Immature natural killer cell (primary cell): ENCODE measurements at places on chromosomes 11 and 22.

- no peak for DNase-seq
Measured at GRCh38 chr11:33574331-33574730, 126.3 kb downstream of the C11orf91 start.

GRCh38 chr11:61694602-61694939, 14.4 kb downstream of the DAGLA start:
- no peak for DNase-seq

DNA sequence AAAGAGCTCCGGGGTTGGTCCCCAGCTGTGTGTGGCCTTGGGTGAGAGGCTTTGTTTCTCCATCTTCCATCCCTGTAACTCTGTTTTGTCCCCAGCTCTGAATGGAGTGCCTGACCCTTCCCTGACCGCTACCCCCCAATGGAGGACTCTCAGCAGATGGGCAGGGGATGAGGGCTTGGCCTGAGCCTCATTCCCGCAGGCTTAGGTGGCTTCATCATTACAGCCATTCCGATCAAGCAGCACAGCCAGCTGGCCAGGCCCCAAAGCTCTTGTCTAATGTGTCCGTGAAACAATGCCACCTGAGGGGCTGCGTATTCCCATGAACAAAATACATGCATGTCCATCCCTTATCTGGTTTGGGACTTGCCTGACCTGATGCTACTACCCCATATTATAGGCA, 3.9 kb upstream of the CDC42EP2 start:
- no peak for DNase-seq

DNA sequence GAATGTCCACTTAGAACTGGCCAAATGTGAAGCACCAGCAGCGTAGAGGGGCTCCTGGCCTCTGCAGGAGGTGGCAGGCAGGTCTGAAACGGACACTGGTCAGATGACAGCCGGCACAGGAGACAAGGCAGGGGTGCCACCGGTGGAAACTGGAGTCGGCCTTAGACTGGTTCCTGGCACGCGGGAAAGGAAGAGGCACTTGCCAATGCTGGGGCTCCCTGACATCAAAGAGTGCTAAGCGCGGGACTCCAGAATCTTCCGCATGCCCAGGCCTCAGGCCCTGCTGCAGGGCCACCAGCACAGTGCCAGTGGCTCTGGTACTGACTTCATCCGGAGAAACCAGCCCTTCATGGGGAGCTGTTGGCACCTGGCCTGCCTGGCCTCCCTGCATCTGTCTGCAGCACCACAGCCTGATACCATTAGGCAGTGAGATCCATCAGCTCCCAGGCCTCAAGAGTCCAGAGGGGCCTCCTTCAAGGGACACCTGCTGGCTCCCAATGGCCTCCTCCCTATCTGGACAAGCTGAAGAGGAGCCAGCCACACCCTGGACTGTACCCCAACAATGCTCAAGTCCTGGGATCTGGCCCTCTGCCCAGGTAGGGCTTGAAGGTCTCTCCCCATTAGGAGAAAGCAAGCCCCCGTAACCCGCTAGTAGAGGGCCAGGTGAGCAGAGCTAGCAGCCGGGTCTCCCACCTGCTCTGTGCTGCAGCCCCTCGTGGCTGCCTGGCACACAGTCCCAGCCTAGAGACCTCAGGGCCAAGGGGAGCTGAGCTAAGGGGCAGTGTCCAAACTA, 29.7 kb upstream of the GNB1L start:
- DNase-seq = no peak

- no peak for DNase-seq
Measured at GRCh38 chr22:50139843-50140415, 30.6 kb upstream of the PANX2 start.

DNA sequence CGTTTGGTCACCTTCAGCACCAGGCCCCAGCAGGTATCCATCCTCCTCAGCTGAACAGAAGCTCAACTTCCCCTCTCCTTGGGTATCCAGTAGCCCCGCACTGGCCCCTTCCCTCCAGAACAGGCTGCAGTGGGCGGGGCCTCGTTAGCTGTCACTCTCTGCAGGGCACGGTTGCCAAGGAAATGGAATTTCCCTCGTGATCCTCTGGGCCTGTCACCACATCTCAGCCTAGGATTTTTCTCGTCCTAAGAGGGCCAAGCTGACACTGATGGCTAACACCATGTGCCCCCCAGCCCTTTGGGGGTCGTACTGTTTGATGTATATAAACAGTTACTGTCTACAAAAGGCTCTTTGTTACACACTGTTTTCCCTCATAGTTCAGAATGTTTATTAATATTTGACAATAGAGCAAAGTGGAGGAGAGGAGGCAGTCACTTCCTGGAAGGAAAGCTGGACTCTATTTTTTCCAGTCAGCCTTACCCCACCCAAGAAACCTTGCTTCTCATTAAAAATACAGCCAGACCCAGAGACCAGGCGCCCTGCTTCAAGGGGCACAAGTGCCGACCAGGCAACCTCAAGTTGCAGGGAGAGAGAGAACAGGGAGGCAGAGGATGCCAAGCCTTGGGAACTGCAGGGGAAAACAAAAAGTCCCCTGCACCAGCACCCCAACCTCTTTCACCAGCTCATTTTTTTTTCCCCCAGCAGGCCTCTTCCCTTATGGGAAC, 44.5 kb downstream of the FEZ1 start:
- DNase-seq = no peak

GRCh38 chr11:2451916-2452315, 7.1 kb downstream of the KCNQ1 start:
- no peak for DNase-seq

- no peak for DNase-seq
Measured at GRCh38 chr11:126384449-126385070, 29.1 kb downstream of the ST3GAL4 start.

DNA sequence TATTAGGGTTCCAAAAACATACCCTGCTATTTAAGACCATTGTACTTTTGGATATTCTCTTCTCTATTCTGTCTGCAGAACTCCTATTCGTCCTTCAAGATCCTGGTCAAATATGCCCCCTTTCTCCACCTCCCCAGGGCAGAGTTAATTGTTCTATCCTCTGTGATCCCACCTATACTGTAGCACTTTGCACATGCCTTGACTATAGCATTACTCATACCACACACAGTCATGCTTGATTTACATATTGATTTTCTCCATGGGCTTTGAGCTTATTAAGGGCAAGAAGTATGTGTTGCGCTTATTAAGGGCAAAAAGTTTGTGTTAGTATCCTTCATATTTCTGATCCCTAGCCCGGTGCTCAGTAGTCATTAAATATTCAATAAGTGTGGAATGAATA, 263.7 kb upstream of the CADM1 start:
- no peak for DNase-seq

DNA sequence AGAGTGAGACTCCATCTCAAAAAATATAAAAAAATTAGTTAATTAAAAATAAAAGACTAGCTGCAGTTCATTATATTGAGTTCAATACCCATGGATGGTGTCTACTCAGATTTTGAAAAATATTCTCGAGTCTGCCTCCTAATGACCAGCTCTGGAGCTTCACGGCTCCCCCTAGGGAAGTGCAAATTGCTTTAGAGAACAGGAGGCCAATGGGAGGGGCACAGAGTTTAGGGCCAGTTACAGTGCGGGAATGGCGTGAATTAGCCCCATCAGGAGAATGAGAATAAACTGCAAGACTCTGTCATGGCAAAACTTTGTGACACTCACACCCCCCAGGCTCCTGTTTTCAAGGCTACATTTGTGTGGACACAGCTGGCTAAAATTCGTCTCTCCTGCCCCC, 4.6 kb downstream of the FGF4 start:
- no peak for DNase-seq

DNA sequence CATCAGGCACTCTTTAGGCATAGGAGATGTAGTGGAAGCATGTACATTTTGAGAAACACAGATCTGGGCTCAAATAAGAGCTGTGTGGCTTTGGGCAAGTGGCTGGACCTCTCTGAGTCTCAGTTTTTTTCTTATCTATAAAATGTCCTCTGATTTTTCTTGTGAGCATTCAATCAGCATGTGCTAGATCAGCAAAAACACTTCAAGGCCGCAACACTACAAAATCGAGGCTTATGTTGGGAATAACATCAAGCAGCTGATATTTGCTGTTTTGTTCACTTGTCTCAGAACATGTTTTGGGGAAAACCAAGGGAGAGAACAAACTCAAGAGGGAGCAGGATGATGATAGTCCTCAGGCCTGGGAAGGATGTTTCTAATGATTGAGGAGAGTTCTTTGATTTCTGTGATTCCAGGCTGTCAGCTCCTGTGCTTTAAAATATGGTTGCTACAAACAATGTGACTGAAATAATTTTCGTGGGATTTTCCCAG, at the start of gene OR4X1:
Gene OR4X1, plus strand, starts transcription at position 439 of the 489 bp plus-strand sequence. Its CDS starts 0 bp downstream, at position 439.
- DNase-seq = no peak

GRCh38 chr22:48103126-48103875, 1340.9 kb downstream of the TBC1D22A start:
- DNase-seq = no peak

- DNase-seq = no peak
Measured at GRCh38 chr11:63641727-63642126, 27.5 kb upstream of the PLAAT3 start.

DNA sequence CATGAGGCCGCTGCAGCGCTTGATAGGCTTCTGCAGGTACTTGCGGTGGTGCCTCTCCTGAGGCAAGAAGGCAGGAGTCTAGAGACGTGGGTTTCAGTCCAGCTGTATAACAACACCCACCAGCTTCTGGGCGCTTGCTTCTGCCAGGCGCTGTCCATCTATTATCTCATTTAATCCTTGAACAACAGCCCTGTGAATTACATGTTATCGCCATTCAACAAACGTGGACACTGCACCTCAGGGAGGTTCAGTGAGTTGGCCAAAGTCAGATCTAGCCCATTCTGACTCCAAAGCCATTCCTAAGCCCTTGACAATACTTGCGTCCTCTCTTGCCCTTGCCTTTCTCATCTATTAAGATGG, 436 bp upstream of the FAM181B start:
- DNase-seq = no peak

DNA sequence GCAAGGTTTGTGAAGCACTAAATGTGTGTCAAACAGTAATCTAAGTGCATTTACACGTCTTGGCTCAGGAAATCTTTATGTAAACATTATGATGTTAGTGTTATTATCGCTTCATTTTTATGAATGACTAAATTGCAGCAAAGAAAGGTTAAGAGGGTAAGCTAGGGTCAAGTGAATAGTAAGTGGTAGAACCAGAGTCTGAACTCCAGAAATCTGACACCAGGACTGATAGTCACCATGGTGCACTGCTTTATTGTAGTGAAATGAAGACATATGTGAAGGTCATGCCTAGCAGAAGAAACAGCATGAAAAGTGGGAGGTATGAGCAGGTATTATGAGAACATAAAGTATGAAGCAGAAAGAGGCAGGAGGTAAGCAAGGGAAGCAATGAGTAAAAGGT, 368.7 kb upstream of the TENM4 start:
- DNase-seq = no peak

DNA sequence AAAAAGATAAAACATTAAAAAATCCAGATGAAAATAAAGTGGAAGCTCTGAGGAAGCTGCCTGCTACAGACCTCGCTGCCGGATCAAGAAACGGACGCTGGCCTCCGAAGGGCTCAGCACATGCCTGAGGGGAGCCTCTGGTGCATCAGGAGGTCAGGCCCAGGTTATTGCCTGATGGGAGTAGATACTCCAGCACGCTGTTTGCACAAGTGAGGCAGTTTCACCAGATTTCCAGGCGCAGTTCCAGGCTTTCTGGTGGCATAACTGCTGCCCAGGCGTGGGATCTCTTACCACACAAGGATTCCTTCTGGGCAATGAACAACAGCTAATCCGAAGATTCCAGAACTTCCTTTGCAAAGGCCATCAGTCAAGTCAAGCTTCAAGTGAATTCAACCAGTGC, 154.2 kb downstream of the MPPED1 start:
- DNase-seq = no peak

- no peak for DNase-seq
Measured at GRCh38 chr22:17884893-17885292, 110.6 kb upstream of the BID start.

GRCh38 chr11:64450168-64450560, 91.2 kb downstream of the RPS6KA4 start:
- DNase-seq = no peak

DNA sequence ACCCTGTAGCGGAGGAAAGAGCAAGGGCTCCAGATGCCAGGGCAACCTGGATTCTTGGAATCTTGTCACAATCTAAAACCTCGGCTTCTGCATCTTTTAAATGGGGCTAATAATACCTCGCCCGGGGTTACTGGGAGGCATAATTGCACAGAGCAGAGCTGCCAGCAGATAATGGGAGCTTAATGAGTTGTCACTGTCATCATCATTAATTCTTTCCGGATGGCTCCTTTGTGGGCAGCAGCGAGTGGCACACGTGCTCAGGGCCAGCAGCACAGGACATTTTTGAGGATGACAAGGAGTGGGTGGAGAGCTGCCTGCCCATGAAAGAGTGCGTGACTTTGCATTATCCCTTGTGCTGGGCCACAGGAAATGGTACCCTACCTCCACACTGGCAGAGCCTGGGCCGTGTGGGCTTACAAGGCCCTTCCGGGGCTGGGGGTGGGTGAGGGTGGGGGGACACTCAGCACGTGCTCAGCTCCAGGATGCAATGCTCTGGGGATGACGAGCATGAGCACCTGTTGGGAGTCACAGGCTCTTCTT, 5.7 kb downstream of the PDGFB start:
- DNase-seq = no peak

GRCh38 chr11:61134801-61135257, 26.4 kb downstream of the VPS37C start:
- no peak for DNase-seq

- no peak for DNase-seq
Measured at GRCh38 chr22:28505416-28506149, 174.1 kb downstream of the TTC28 start.

DNA sequence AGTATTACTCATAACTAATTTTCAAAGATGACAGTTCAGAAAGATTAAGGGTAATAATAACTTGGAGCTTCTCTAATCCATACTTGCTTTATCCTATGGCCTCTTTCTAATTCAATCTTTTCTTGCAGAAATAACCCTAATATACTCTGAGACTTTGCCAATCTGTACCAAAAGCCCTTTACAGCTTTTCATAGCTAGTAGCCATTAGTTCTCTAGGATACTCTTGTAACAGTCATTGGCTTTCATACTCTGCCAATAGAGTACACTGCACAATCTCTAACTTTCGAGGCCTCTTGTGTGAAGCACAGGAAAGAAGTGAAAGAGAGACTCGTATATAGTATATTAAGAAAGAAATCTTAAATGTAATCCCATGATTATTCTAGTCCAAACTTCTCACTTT, 38.1 kb downstream of the SLC36A4 start:
- no peak for DNase-seq

DNA sequence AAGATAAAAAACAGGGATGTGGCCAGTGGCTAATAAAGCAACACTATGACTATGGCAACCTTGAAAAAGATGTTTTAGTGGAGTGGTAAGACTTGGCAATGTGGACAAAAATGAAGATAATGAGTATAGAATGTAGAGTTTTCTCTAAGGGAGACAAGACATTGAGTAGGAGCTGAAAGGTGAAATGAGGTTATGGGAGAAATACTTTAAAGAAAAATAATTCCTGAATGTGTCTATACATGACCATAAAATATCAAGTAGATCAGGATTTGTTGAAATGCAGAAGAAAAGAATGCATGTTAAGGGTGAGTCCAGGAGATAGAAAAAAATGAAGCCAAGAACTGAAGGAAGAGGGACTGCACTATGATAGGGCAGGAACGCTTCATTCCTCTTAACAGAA, 101.6 kb upstream of the CARD18 start:
- no peak for DNase-seq

- DNase-seq = no peak
Measured at GRCh38 chr11:104934594-104934993, 33.8 kb downstream of the CASP4 start.
